Stimulated activated naive B cell treated with anti-CD40 and anti-IgM and Interleukin-4, amounts not matched to agents 10 μg/mL and 1 μg/mL and 100 μg/mL, for 72 hours (primary cell): ENCODE measurements at places on chromosomes 12 and 14.

DNA sequence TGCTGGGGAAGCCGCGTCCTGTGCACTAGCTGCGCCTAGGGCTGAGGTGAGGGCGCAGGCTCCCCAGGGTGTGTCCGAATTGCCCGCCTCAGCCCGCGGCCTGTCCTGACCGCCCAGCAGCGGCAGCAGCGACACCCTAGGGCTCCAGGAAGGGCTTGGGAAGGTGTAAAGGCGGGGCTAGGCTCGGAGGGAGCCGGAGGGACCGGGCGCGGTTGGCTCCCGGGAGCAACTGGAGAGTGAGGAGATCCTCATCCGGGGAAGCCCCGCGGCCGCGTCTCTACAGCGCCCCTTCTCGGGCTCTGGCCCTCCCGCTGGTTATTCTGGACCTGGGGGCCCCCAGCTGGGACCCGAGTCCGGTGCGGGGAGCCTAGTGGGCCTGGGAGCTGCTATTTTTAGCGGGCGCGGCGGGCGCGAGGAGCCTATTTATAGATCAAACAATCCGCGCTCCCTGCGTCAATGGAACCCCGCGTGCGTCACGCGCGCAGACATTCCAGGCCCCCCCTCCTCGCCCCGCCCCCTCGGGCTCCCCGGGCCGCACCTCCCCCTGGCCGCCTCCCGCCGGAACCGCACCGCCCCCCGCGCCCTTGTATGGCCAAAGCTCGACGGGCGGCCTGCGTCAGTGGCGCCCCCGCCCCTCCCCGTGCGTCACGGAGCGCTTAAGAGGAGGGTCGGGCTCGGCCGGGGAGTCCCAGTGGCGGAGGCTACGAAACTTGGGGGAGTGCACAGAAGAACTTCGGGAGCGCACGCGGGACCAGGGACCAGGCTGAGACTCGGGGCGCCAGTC, at the start of gene NR4A1:
TSS of gene NR4A1 (plus strand) at position 685 of the 784 bp plus-strand sequence. CDS start 2,887 bp downstream, outside the sequence.
- peak; percentile 96 for DNase-seq

GRCh38 chr12:108788076-108788782, 56.9 kb upstream of the CORO1C start:
- no peak for DNase-seq

- DNase-seq = no peak
These were observed 254.4 kb downstream of the DAD1 start for GRCh38 chr14:22334627-22335026.

DNA sequence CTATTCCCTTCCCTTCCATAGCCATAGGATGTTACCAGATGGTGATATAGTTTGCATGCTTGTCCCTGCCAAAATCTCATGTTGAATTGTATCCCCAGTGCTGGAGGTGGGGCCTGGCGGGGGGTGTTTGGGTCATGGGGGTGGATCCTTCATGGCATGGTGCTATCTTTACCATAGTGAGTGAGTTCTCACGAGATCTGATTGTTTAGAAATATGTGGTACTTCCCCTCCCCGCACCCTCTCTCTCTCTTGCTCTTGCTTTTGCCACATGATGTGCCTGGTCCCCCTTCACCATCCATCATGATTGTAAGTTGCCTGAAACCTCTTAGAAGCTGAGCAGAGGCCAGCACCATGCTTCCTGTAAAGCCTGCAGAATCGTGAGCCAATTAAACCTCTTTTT, 181.3 kb downstream of the CAND1 start:
- no peak for DNase-seq

DNA sequence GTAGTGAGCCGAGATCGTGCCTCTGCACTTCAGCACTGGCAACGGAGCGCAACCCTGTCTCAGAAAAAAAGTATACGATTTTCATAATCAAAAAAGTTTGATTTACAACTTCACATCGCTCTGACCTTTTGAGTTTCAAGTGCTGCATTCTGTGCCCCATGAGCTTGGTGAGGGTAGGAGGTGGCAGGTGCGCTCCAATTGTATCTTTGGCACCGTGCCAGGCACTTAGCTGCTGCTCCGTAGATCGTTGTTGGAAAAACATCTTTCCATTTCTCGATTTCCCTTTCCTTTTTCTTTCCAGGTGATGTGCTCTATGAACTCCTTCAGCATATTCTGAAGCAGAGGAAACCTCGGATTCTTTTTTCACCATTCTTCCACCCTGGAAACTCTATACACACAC, 203.7 kb downstream of the ETV6 start:
- DNase-seq = no peak

- DNase-seq = no peak
These were observed 244.8 kb downstream of the TMTC2 start for GRCh38 chr12:82931349-82932116.

- DNase-seq = no peak
These were observed 21.0 kb downstream of the EEA1 start for GRCh38 chr12:92908108-92908507.

DNA sequence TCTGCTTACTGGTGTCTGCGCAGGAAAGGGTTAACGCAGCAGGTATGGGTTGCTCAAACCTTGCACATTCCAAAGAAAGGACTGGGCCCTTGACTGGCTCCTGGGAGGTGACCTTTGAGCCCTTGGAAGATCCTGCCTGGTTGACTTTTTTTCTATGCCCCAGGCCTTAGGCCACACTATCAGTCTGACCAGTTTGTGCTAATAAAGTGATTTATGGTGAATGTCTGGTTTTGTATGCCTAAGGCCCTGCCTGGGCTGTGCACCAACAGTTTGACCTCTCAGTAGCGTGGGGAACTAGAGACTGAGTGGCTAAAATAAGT, 61.4 kb upstream of the SCN8A start:
- DNase-seq = no peak

DNA sequence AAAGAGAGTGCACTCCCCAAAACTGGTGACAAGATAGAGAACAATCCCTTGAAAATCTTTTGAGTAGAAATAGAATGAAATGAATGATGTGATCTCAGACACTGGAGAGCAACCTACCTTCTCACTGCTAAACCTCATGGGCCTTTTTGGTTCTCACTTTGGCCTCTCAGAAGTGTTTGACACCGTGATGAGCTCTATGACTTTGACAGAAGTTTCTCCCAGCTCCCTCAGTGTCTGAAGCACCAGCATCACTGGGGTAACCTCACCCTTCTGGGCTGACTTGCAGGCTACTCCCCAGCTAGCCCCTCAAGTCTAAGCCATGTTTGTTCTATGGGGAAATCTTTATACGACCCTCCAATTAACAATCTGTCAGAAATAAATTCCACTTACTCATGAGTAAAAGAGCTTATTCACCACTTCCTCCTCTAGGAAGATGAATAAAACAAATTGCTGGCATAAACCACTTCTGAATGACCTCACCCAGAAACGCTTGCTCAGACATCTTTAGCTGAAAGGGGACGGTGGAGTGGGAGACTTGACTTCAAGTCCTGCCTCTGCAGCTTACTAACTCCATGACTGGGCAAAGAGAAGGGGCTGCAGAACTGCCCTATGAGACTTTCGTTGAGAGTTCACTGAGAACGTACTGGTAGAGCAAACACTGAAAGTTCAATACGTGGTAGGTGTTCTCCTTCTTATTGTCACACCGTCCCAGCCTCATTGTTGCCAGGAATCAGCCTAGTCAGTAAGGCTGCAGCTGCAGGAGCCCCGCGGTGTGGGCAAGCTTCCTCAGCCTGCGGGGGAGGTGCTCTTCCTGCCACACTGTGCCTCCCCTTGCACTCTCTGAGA, 46.5 kb downstream of the ST8SIA1 start:
- no peak for DNase-seq

DNA sequence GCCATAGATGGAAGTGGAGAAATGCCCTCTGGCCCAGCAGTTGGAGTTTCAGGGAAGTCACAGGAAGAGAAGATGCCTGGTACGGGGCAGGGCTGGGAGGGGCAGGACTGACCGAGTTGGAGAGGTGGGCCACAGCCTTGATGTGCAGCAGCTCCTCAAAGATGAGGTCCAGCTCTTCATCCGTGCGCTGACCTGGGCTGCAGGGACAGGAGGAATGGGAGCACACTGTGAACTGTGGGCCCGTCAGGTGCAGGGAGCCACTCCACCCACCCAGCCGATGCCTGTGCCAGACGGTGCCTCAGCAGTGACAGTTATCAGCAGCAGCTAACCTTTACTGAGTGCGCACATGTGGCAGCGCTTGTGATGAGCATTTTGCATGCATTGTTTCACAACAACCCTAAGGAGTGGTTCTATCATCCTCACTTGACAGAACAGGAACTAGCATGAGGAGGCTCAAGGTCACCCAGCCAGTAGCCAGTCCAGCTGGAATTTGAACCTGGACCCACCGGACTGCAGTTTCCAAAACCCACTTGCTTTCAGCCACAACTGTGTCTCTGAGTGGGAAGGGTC, 8.4 kb downstream of the RAPGEF3 start:
- DNase-seq = no peak

DNA sequence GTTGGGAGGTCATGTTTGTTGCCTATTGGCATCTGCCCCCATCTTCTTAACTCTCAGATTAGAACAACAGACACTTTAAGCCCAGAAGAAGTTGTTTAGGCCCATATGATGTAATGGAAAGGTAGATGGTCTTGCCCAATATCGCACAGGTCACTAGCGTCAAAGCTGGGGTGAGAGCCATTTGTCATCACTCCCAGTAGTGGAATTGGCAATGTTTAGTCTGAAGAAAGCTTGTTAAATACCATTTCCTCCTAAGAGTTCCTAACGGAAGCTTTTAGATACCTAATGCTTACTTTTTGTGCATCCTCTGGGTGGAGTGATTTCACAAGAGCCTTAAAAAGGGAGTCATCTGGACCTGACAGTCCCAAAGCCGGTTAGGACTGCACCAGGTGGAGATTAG, 125.4 kb downstream of the DACT1 start:
- no peak for DNase-seq

GRCh38 chr14:29926701-29927375, 809 bp downstream of the PRKD1 start:
- no peak for DNase-seq

- no peak for DNase-seq
These were observed 50.8 kb upstream of the CDKL1 start for GRCh38 chr14:50447461-50447860.

DNA sequence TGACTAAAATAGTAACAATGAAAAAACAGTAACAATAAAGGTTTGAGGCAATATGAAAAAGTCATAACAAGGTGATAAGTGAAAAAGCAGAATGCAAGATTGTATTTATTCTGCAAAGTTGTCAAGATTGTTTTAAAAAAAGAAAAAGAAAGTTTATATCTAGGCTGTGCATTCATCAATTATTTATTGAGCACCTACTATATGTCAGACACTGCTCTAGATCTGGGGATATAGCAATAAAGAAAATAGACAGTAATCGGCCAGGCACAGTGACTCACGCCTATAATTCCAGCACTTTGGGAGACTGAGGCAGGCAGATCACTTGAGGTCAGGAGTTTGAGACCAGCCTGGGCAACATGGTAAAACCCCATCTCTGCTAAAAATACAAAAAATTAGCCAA, 3.8 kb downstream of the PLA2G1B start:
- no peak for DNase-seq

- no peak for DNase-seq
These were observed 980.0 kb downstream of the TMTC2 start for GRCh38 chr12:83666690-83667089.

DNA sequence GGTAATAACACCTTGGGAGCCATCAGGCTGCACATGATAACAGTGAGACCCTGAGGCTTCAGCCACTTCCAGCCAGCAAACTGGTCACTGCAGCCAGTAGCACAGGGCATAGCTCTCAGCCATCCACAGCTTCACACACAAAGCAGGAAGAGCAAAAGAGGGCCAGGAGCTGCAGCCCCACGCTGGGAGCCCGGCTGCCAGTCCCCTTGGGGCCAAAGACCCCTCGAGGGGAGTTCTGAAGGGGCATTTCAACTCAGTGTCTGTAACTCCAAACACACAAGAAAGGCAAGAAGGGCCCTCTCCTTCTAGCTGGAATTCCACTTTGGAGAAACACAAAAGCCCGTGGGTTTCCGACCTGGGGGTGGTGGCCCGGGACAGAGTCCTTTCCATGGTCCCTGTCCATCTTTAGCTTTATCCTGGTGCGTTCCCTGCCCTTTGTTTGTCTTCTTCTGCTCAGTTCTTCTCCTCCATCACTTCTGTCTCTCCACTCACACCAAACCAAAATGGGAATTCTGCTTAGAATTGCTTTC, 151.8 kb upstream of the FKBP4 start:
- no peak for DNase-seq

DNA sequence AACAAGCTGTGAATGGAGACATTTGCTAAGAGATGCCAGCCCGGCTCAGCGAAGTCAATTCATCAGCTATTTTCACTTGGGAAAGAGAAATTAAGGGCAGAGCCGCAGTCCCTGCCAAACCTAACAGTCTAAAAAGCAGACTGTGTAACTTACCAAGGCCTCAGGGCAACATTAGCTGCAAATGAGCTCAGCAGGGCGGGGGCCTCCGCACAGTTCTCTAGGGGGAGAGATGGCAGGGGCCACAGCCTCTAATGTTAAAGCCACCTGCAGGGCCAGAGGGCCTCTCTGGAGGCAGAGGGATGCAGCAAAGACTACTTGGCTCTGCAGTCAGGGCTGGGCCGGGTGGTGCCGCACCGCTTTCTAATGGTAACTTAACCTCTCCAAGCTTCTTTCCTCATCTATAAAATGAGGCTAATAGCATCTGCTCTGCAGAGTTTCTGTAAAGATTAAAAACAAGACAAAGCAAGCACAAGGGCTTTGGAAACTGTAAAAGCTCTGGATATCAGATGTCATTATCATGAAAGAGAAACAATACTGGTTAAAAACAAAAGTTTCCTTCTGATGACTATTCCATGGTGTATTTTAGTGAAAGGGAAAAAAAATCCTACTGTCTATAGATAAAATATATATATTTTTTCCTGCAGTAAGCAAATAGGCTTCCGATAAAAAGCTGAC, 13.4 kb upstream of the GPRC5A start:
- DNase-seq = no peak

DNA sequence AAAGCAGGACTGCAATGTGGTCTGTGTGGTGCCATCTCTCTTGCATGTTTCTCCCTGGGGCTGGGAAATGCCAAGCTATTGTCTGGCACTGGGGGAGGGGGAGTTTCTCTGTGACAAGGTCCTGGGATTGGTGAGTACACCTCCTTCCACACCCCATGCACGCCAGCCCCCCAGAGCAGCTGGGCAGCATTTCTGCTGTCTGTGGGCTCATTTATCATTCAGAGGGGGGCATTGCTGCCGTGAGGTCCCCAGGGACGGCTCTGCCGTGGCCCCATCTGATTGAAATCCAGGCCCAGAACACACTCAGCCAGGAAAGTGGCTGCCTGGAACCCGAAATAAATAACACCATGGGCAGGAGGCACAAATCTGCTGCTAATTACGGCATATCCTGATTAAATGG, 12.6 kb upstream of the FAM222A start:
- no peak for DNase-seq

- DNase-seq = no peak
These were observed 15.1 kb downstream of the SOCS2 start for GRCh38 chr12:93587611-93588010.

GRCh38 chr12:55972042-55972441, 1.8 kb upstream of the RAB5B start:
- no peak for DNase-seq

DNA sequence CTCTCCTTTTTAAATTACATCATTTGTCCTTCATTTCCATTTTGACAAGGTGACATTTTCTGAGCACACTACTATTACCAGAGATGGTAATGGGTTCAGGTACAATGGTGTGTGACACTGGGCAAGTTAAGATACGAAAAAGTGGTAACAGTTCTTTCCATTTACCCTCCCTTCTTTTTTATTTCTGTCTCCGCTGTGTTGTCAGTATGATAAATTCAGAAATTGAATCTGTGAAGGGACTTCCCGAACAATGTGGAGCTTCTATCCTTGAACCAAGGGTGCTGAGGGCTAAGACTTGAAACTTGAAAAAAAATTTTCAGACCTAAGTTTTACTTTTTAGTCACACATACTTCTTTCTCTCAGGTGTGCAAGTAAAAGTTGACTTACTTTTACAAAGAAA, 103.7 kb downstream of the ERC1 start:
- no peak for DNase-seq
